Astrocyte (in vitro differentiated cells and primary cell): ENCODE measurements at places on chromosomes 5 and 9. TPM values are rescaled to one million over a fixed set of nuclear protein-coding genes. Genes with fewer than 3 reads are reported as not detected.

- no peak overlapping the region for H3K4me3 ChIP-seq
- H3K36me3 ChIP-seq = no peaks in the 10 kb centered on the region
- H3K27me3 ChIP-seq = no peaks in the 10 kb centered on the region
- H3K27ac ChIP-seq = no peak overlapping the region
Observed at GRCh38 chr5:180868960-180869359, 7.9 kb upstream of the ZFP62 start.

TPPP gene
- total RNA-seq = 1.9 and 2.2 TPM in 2 replicates

NSD1 gene
- total RNA-seq = 67.8 and 71.9 TPM in 2 replicates

DNA sequence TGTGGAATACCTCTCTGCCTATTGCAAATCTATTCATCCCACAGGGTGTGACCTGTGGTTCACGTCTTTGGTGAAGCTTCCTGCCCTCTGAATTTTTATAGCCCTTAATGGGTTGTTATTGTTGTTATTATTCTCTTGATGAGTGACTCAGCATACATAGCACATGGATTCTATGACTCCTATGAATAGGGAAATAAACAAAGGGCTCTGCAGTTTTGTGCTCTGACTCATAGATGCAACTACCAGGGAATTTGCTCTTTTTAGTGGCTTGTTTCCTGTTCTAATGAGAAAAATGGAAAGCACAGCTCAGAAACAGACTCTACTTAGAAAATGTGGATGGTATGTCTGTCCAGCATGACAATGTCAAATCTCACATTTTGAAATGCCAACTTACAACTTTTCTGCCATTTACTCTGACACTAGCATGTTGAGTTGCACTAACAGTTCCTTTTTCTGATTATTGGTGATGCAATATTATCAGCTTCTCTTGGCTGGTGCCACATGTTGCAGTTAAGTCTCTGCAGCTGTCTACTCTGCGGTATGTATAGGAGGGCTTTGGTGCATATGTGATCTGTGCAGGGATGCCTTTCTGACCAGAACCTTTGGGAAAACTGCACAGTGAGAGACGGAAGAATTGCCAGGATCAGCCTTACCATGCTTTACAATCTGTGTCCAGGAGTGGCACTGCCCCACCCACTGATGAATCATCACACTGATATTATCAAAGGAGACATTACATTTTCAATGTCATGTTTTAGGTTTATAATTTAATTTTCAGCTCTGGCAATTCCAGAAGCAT is 996.4 kb upstream of the WWC1 start:
- H3K27me3 ChIP-seq = no peaks in the 10 kb centered on the region
- no peaks in the 10 kb centered on the region for H3K36me3 ChIP-seq
- H3K27ac ChIP-seq = peak overlapping the region; percentile 65
- peak overlapping the region; percentile 34 for H3K4me3 ChIP-seq
- H3K4me1 ChIP-seq = peaks cover 24% of the 10 kb centered on the region

ZNF454 gene
- not detected in 2 replicates for total RNA-seq

LHFPL2 gene
- total RNA-seq = 17.0 and 19.8 TPM in 2 replicates
